ENCODE measurements at places on chromosomes 6 and 20.

DNA sequence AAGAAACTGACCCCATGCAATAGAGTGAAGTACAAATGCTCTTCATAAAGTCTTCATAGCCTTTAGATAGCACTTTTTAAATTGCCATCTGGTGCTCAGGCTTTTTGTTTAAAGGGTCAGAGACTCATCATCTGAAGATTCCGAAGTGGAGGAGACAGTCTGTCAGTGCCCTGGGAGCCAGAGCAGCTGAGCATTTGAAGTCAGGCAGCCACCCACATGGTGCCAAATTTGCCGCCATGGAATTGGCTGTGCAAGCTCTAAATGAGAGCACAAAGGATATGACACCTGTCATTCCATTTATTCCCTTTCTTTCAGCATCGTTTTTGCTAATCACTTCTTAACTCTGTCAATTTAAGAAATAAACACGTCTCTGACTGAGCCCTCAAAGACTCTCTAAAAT lies 32.8 kb upstream of the CEP162 start:
- no peak for DNase-seq

- DNase-seq, result no peak
These were observed 9.3 kb upstream of the ARID1B start for GRCh38 chr6:156767603-156768467.

DNA sequence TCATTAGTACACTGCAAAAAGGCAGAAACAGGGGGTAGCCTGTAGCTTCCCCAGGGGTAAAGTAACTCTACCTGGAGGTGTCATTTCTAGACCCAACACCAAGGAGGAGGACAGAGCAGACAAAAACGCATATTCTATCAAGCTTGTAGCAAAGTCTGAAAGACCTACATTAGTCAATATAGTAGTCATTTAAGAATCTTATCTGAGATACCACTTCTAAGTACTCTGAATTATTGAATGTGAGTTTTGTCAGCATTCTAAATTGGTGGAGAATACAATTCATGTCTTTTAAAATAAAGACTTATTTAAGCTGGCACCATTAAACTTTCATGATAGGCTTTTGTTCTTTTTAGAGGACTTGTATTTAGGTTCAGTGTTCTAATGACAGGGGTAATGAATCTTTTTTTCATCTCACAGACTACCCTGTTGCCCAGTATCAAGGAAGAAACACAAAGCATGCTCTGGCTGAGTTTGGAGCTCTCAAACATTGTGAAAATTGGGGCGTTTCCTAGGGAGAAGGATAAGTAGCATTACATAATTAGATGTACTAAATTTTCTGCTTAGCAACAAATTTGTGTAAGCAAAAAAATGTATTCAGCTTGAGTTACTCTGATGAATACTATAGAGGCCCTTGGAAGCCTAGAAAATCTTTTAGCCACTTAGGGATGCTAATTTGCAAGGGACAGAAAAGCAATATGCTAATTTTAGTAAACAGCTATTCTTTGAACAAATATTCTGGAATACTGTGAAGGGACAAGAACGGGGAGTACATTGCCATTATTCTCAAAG lies 255.4 kb upstream of the HSF2 start:
- DNase-seq, result no peak

DNA sequence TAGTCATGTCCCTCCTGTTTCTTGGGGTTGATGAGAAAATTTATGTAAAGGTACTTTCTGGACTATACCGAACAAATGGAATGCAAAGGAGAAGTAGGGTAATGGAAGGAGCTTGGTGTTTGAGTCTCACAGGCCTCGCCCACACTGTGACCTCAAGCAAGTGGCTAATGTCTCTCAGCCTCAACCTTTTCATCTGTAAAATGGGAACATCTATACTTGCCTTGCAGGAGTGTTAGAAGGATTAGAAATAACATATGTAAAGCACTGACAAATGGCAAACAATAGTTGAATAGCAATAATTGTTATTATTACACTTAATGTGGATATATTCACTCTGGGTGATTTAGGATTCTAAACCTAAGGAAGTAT lies 8.9 kb upstream of the PKIG start:
- no peak for DNase-seq

DNA sequence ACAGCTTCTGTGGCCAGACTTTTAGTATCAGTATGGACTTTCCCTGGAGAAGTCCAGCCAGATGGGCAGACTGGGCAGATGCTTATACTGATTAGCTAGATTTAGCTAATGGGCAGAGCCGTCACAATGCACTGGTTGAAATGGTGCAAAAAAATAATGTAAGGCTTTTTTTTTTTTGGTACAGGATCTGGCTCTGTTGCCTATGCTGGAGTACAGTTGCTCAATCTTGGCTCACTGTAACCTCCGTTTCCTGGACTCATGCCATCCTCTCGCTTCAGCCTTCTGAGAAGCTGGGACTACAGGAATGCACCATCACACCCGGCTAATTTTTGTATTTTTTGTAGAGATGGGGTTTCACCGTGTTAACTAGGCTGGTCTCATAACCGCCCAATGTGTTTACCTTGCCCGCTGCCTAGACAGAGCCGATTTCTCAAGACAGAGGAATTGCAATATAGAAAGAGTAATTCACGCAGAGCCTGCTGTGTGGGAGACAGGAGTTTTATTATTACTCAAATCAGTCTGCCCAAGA lies 16.4 kb upstream of the KIFC1 start:
- DNase-seq, result no peak

DNA sequence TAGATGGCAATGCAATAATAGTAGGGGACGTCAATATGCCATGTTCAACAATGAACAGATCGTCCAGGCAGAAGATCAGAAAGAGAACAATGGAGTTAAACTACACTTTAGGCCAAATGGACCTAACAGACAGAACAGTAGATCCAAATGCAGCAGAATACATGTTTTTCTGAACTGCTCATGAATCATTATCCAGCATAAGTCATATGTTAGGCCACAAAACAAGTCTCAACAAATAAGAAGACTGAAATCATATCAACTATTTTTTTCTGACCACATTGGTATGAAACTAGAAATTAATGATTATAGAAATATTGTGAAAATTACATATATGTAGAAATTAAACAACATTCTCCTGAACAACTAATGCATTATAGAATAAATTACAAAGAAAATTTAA lies 10.2 kb upstream of the DEFB125 start:
- no peak for DNase-seq

DNA sequence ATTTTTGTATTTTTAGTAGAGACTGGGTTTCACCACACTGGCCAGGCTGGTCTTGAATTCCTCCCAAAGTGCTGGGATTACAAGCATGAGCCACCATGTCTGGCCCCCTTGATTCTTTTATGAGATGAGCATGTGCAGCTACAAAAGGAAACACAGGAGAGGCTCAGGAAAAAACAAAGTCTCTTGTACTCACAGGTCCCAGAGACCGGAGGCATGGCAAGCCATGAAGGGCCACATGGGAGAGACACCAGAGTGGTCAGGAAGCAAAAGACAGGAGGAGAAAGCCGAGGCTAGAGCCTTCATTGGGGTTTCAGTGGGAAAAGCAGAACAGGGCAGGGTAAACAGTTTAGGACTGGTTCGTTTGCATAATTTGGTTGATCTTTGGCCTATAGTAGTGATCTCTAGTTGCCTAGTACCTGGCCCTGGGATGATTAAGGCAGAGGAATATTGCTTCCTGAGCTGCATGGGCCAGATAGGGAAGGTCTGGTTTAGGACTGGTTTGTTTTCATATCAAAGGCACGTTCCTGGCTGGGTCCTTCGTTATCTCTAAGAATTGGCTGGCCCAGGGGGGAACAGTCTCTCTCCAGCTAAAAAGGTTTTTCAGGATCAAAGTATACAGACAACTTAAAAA lies 48.2 kb upstream of the PRND start:
- DNase-seq, result no peak

DNA sequence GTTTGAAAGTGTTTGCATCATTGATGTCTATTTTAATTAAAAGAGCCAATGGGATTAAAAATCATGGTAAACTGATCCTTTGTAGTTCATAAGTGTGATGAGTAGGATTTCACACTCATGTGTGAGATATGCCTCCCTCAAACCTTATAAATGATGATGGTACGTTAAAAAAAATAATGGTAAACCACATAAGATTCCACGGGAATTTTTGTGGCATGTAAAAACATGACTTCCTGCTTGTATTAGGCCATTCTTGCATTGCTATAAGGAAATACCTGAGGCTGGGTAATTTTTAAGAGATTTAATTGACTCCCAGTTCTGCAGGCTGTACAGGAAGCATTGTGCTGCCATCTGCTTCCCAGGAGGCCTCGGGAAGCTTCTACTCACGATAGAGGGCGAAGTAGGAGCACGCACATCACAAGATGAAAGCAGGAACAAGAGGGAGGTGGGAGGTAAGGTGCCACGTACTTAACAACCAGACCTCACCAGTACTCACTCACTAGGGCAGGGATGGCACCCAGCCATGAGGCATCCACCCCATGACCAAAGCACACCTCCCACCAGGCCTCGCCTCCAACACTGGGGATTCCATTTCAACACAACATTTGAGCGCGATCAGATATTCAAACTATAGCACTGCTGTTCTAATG lies 187.6 kb upstream of the QKI start:
- no peak for DNase-seq

DNA sequence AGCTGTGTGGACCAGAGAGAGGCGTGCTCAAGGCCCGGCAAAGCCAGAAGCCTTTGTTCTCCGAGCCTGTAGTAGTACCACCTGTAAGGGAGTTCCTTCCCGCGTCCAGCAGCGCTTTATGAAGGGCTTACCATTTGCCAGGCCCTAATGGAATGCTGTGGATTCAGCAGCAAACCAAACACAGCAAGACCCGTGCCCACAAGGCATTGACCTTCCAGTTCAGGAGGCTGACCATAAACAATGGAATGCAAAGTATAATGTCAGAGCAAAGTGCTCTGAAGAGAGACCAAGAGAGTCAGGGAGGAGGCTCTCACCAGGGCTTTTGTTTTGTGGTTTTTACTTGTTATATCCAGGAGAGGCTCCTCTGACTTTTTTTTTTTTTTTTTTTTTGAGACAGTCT lies 209.8 kb downstream of the ZMYND8 start:
- DNase-seq, result no peak

DNA sequence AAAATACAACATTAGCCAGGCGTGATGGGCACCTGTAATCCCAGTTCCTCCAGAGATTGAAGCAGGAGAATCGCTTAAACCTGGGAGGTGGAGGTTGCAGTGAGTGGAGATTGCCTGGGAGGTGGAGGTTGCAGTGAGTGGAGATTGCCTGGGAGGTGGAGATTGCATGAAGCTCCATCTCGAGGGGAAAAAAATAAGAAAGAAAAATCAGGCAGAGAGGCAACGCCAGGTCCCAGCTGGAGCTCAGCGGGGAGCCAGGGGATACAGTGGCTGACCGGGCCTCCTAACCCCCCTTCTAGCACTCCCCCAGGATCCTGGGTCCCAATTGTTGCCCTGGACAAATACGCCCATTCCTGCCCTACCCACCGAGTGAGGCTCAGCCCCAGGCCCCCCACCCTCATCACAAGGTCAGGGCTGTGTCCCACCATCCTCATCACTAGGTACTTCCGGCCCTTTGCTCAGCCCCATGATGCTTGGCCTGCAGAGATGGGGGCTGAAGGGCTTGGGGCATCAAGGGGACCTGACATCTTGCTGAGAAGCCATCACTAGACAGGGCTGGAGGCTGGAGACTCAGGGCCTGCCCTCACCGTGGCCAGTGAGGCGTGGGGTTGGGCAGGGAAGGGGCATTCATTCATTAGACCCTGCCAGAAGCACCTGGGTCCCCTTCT lies 1.9 kb downstream of the OGFR start:
- no peak for DNase-seq

GRCh38 chr20:35174458-35175216 lies 2.8 kb downstream of the PROCR start:
- DNase-seq, result no peak

- DNase-seq, result no peak
These were observed 2.3 kb upstream of the ADGRB3 start for GRCh38 chr6:68632734-68633133.

DNA sequence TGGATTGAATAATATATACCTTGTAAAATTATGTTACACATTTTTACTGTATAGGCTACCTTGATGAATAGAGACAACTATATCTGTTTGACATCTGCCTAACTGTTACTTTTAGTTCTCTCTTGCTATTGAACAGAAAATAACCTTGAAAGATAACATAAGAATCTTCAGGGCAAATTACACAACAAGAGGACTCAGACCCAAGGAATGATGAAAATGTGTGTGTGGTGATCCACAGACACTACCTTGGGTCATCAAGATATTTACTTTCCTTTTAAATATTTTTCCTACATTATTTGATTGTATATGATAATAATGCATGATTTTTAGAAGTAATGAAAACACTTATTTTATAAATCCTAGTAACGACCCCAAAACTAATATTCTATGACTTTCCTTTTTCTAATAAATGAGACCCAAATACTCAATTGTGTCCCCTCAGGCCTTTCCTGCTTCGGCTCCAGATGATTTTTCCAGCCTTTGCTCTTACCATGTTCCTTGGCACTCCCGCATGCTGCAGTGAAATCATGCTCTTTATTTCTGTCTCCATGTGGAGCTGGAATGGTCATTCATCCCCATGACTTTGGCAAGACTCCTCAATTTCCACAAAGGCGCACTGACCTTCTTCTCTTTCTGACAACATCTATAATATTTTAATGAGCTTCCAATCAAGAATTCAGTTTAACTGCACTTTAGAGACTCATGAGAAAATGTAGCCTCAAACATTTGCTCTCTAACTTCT lies 187.6 kb downstream of the EPM2A start:
- no peak for DNase-seq

GRCh38 chr6:45721665-45722064 lies 294.0 kb downstream of the CLIC5 start:
- DNase-seq, result no peak

- DNase-seq, result no peak
These were observed 127.5 kb downstream of the CEP57L1 start for GRCh38 chr6:109222848-109223247.

DNA sequence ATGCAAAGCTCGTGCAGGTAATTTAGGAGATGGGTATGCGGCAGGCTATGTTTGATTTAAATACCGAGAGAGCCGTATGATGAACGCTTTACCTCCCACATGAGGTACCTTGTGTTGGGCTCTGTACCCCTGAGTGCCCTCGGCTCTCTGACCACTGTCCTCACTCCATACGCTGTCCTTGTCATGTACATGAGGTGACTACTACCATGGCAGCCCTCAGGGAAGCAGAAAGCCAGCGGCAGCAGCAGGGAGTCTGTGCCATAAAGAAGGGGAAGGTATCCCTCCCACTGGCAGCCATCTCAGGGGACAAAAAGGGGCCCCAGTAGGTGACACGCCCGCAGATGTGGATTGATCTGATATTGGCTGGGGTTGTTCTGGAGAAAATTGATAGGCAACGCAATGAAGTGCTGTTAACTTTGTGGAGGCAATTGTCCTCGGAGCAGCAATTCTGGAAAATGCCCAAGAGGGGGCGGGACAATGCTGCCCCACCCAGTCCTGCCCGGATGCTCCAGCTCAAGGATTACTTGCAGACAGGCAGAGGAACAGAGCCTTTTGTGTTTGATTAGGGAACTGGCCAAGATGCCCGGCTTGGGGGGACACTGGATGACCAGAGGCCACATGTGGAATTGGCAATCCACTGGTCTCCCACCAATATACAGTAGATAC lies 38.0 kb upstream of the HSF2 start:
- no peak for DNase-seq

DNA sequence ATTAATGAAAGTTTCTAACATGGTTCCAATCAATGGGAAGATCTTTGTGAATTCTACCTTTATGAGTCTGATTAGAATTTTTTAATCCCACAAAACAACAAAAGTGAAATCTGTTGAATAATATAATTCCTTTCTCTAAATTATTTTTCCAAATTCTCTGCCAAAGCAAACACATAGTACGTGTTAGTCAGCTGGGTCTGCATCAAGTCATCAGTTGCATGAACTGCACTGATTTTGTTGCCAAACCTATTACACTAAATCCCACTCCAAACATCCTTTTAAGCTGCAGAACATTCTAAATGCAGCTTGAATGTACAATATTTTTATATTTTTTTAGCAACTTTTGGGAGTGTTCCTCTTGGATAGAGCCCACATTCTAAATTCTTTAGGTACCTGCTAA lies 199.0 kb upstream of the HSF2 start:
- no peak for DNase-seq

Data from hematopoietic multipotent progenitor cell (in vitro differentiated cells).